Stimulated activated CD4-positive, alpha-beta T cell treated with anti-CD3 and anti-CD28 coated beads, TNF-alpha, amount 100 ng/mL, for 48 hours (primary cell): ENCODE measurements at places on chromosomes 12 and 14.

DNA sequence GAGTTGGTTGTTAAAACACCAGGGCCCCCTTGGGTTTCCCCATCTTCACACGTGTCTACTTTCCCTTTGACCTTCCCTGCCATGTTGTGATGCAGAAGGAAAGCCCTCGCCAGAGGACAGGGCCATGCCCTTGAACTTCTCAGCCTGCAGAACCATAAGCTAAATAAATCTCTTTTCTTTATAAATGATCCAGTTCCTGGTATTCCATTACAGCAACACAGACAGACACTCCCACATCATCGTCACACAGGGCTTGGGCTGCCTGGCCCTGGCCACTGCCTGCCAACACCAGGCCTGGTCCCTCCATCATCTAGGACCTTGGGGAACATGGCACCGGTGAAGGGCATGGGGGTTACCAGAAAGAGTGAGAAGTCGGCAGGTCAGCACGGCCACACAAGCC is 84.8 kb downstream of the DPF3 start:
- DNase-seq: no peak

- no peak for DNase-seq
Measured at GRCh38 chr14:58637040-58637390, 747 bp upstream of the DACT1 start.

- no peak for DNase-seq
Measured at GRCh38 chr12:128969480-128970055, 116.3 kb downstream of the GLT1D1 start.

DNA sequence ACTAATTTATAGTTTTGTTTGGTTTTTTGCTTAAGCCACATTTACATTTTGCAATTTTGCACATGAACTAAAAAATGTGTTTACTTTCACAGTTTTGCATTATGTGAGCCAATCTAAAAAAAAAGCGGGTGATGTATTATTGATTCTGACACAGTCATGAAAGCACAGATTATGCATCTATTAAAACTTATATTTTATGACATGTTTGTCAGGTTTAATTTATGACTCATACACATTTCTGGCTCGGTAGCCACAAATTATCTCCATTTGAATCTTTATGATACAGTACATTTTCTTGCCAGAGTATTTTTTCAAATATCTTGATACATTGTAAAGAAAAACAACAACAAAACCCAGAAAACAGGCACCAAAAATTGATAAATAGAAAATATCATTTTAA is 280.4 kb upstream of the GRIP1 start:
- DNase-seq: no peak

DNA sequence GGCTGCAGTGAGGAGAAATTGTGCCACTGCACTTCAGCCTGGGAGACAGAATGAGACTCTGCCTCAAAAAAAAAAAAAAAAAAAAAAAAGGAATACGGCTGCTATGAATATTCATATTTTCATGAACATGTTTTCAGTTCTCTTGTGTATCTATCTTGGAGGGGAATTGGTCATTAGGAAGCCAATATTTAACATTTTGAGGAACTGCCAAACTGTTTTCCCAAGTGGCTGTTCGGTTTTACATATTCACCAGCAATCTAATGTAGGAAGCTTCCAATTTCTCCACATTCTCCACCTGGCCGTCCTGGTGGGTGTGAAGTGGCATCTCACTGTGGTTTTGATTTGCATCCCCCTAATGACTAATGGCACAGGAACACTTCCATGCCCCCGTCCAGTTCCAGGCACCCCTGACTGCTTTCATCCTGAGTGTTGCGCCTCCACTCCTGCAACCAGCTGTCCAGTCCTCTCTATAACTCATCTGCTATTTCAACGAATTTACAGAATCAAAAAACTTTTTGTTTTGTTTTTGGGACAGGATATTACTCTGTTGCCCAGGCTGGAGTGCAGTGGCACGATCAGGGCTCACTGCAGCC is 5.7 kb downstream of the STXBP6 start:
- DNase-seq: no peak

GRCh38 chr14:29085546-29085945 is 319.0 kb downstream of the FOXG1 start:
- no peak for DNase-seq

- DNase-seq: no peak
Measured at GRCh38 chr14:53948205-53948884, 8.3 kb downstream of the BMP4 start.

- no peak for DNase-seq
Measured at GRCh38 chr12:108213871-108214445, 84.9 kb downstream of the WSCD2 start.

GRCh38 chr14:41873686-41874317 is 267.1 kb downstream of the LRFN5 start:
- DNase-seq: no peak

DNA sequence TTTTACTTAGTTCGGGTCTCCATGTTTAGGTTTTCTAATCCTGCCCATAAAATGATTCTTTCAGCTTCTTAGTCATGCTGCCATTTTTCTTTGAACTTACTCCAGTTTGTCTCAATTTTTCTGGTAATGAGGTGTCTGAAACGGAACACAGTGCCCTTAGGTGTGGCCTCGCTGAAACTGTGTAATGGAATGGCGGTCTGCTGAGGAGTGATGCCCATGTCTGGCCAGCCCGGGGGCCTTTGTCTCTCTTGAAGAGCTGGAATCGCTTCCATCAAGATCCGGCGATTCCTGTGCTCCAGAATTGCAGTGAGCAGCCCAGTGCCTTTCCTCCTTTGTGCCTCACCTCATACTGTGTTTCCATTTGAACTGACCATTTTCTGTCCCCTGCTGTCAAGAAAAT is 112.5 kb downstream of the FBXL14 start:
- DNase-seq: no peak

GRCh38 chr12:119229837-119230236 is 51.1 kb downstream of the HSPB8 start:
- no peak for DNase-seq

GRCh38 chr14:25484906-25485305 is 435.0 kb upstream of the STXBP6 start:
- no peak for DNase-seq

GRCh38 chr12:51442324-51442723 is 17.7 kb downstream of the SLC4A8 start:
- no peak for DNase-seq

- no peak for DNase-seq
Measured at GRCh38 chr14:49972131-49972671, 79.3 kb downstream of the ARF6 start.

DNA sequence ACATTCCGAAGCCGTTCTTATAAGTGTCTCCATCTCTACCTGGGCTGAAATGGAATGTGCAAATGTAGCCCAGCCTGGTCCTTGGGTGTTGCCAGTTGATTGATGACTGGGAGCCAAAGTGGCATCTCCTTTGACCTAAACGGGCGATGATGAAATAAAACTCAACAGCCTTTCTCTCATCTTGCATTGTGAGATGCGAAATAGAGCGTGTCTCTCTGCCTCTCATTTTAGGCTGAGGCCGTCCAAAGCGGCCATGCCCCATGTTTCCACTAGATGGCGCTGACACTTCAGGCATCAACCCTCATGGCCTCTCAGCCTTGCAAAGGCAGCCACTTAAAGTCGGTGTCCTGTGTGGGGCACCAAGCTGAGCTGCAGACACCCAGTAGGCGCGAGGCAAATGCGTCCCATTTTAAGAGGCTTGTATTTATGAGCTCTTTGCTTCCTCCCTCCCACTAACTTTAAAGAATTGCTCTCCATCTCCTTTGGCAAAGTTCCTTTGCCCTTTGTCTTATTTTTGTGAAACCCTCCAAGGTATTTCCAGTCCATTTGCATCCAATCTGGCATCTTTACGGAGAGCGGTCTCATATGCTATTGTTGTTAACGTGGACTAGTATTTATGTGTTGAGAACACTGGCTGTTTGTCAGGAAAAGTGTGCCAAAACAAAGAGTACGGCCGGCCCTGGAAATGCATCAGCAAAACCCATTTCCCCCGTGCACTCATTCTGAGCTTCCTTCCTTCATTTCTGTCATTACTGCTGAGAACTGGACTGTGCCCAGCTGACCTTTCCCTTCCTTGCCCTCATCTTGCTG is 25.0 kb downstream of the GPRC5A start:
- peak; percentile 74 for DNase-seq

DNA sequence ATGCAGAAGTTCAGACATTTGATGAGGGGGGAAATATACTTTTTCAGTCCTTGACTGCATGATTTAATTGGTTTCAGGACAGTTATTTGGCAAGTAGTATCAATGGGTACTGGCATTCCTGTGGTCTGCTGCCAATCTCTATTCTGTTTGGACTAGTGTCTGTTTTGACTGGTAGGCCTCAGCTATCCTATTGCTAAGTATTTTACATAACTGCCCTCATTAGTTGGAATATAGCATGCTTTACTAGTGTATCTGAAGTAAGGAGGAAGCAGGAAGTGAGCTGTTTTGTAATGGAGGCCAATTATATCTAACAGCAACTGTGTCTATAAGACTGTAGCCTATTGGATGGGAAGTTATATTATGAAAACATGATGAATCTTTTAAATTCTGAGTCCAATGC is 104.3 kb downstream of the FLRT2 start:
- no peak for DNase-seq

GRCh38 chr14:21203470-21204166 is 47.8 kb upstream of the OR5AU1 start:
- no peak for DNase-seq

DNA sequence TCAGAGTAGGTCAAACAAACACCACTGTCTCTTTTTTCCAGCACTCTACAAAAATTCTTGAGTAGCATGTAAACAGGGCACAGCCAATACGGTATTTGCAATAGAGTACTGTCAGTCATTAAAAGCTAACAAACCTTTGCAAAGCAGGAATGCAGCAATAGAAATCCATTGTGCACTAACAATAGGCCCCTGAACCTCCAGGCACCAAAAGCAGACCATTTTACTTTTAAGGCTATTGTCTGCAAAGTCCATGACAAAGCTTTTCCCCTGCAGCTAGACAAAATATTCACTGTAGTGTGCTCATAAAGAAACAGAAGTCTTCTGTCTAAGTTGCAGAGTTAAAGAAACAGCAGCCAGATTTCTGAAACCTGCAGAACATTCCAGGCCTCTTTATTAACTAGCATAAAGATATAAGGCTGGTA is 191.9 kb downstream of the SOX5 start:
- no peak for DNase-seq

GRCh38 chr14:44866770-44867169 is 95.0 kb downstream of the KLHL28 start:
- DNase-seq: no peak

GRCh38 chr12:90233168-90234100 is 524.8 kb upstream of the ATP2B1 start:
- no peak for DNase-seq

GRCh38 chr14:34465069-34465859 is 3.2 kb upstream of the SPTSSA start:
- DNase-seq: no peak

DNA sequence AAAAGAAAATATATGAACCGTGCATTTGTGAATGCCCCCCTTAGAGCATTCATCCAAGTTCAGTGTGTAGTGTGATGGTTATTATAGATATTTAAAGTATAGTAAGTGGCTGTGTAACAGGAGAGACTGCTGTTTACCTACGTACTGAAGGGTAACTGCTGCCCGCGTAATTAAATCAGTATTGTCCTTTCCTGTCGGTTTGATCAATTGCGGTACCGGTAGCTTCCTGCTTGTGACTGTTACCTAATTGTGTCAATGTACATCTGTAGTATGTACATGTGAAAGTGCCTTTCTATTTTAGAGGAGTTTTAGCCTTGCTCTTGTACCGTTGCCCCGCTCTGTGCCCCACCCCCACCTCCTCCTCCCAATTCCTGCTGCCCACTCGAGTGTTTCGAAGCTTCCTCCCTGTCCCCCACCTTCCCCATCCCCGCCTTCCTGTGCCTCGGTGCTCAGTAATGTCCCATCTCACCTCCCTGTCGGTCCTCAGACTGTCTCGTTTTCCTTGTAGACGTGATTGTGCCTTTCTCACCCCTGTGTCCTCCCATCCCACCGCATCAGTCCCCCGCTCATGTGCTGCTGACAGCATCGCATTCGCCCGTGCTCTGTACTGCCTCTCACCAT is 75.0 kb downstream of the KICS2 start:
- DNase-seq: no peak

- no peak for DNase-seq
Measured at GRCh38 chr12:108201808-108202207, 72.7 kb downstream of the WSCD2 start.

- no peak for DNase-seq
Measured at GRCh38 chr14:42130815-42131214, 524.1 kb downstream of the LRFN5 start.

DNA sequence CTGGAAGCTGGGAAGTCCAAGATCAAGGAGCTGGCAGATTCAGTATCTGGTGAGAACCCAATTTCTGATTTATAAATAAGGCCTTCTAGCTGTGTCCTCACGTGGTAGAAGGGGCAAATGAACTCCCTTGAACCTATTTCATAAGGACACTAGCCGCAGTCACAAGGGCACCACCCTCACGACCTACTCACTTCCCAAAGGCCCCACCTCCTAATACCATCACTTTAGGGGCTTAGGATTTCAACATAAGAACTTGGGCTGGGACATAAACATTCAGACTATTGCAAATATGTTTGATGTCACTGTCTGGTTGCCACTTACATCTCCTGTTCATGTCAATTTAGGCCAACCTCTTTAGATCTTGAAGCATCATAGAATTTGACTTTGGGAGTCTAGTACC is 10.8 kb upstream of the CNIH1 start:
- no peak for DNase-seq

- DNase-seq: no peak
Measured at GRCh38 chr12:124332058-124332672, 37.3 kb downstream of the RFLNA start.

DNA sequence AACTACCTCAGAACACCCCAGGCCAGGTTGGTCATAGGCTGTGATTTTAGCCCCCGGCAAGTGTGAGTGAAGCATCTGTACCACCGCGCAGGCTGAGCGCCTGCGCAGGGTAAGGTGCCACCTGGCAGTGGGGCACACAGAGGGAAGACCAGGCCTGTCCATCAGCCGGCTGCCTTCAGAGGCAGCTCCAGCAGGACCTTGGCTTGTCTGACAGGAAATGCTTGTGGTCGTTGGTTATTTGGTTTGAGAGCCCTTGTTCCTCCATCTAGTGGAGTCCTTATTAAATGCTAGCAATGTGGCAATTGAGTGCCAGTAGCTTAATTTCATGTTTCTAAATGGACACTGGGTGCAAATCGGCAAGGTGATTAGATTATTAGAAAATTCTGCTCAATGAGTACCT is 27.5 kb downstream of the SLC25A29 start:
- DNase-seq: no peak

DNA sequence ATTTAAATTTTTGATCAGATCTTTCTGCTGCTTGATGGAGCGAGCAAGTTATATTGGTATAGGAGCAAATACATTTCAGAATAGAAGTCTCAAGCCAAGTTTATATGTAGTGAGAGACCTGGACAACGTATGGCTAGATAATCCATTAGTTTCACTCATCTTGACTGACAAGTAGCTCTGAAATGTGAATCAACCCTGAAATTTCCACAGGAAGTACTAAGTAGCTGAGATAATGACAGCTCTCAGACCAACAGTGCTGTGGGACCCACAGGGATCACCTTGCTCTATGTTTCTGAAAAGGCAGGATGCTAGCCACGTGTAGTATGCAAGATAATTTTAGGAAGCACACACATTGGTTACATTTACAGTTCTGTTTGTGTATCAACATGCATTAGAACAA is 258.6 kb upstream of the FOXN3 start:
- DNase-seq: no peak

- no peak for DNase-seq
Measured at GRCh38 chr12:16763901-16764300, 157.9 kb upstream of the LMO3 start.
